Smooth muscle cell of trachea (primary cell): ENCODE measurements at places on chromosomes 5 and 9. TPM values are rescaled to one million over a fixed set of nuclear protein-coding genes. Genes with fewer than 3 reads are reported as not detected.

Gene PCDHB5
- total RNA-seq, result 0.29 and 1.3 TPM in 2 replicates

Gene ANKRD18B
- 0.87 and 2.6 TPM in 2 replicates for total RNA-seq

Gene RASEF
- 0.44 and 0.50 TPM in 2 replicates for total RNA-seq

Gene PRUNE2
- 10.6 and 11.4 TPM in 2 replicates for total RNA-seq

Gene TUSC1
- 7.4 and 9.9 TPM in 2 replicates for total RNA-seq

Gene ANKRD18A
- 7.0 TPM in 1 of 2 replicates, not detected in the other for total RNA-seq

Gene INSL4
- not detected in 2 replicates for total RNA-seq

Gene BAAT
- total RNA-seq, result not detected in 2 replicates

Gene PCDHA1
- total RNA-seq, result under 0.01 TPM in 1 of 2 replicates, not detected in the other

Gene TJP2
- 58.2 and 64.5 TPM in 2 replicates for total RNA-seq

Gene SLC46A2
- total RNA-seq, result not detected in 2 replicates

Gene IL5
- total RNA-seq, result not detected in 2 replicates

Gene BRINP1
- under 0.01 TPM in 2 replicates for total RNA-seq

Gene ADCY2
- 0.15 and 0.66 TPM in 2 replicates for total RNA-seq

Gene MEIKIN
- not detected in 2 replicates for total RNA-seq
